ENCODE measurements at places on chromosomes 7 and 10.

- no peak for DNase-seq
These were observed 18.3 kb upstream of the ITGB1 start for GRCh38 chr10:32976338-32976737.

DNA sequence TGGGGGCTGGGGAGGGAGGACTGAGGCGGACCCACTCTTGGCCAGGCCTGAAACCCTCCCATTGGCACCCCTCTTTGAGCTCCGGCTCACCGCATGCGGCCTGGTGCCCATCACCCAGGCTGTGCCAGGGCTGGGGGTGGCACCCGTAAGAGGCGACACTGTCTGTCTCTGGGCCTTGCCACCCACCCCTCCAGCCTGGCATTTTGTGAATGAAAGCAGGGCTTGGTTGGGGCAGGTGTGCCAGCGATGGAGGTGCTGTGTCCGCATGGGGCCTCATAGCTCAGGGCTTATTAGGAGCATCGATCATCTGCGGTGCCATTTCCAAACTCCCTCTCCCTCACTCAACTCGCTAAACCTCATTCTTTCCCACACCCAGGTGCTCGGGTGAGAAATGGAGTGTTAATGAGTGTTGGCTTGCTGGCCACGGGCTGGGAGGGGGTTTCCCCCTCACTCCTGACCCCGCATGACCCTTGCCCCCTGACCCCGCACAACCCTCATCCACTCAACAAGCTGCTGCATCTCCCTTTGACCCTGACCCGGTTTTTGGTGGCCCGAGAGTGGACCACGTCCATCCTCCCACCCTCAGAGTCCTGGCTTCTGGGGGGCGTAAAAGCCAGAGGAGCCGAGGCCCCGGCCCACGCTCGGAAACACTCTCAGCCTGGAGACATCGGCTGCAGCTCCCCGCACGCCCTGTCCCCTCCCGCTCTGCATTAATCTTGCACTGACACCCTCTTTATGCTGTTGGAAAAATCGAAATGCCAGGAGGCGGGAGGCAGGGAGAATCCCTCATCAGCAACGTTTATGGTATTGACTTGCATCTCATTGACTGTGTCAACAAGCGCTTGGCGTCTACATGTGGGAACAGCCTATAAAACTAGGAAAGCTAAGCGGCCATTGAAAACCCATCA, 161.2 kb downstream of the DNAJB6 start:
- DNase-seq, result no peak

GRCh38 chr10:13404305-13404759, 56.2 kb upstream of the SEPHS1 start:
- no peak for DNase-seq

DNA sequence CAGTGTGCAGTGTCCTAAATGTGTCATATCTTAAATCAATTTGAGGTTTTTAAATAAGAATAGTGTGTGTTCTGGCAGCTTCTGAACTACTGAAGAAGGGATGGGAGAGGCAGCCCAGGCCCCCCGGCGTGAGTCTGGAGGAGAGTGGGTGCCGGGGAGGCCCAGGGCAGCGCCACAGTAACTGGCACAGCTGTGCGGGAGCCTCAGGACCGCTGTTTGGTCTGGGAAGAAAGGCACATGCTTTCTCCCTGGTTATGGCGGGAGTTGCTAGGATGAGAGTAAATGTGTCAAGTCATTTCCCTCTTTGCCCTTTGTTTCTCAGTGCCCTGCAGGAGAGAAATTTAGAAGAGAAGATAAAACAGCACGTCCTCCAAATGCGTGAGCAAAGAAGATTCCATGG, 31.9 kb upstream of the PWWP2B start:
- no peak for DNase-seq

DNA sequence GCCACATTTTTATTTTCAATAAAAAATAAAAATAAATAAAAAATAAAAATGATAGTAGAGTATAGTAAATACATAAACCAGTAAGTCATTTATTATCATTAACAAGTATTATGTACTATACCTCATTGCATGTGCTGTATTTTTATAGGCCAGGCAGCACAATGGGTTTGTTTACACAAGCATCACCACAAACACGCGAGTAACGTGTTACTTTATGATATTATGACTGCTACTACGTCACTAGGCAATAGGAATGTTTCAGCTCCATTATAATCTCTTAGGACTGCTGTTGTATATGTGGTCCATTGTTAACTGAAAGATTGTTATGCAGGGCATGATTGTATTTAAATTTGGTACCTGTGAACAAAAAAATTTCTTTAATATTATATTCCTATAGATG, 20.8 kb upstream of the SDHAF3 start:
- no peak for DNase-seq

DNA sequence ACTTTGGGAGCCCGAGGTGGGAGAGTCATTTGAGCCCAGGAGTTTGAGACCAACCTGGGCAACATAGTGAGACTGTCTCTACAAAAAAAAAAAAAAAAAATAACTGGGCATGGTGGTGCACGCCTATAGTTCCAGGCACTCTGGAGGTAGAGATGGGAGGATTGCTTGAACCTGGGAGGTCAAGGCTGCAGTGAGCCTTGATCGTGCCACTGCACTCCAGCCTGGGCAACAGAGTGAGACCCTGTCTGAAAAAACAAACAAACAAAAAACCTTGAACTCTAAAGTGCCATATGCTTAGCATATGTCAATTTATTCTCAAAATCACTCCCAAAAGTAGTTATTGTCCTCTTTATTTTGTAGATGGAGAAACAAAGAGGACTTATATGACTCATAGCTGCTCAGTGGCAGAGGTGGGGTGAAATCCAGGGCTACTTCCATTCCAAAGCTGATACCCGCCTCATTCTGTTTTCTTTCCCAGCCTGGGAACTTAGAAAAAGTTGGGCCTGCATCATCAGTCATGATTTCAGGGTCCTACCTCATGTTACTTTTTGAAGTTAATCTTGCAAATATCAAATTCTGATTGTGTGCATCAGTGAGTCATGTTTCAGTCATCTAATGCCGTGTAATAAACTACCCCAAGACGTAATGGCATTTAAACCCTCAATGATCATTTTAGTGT, 13.3 kb downstream of the DHTKD1 start:
- DNase-seq, result no peak

DNA sequence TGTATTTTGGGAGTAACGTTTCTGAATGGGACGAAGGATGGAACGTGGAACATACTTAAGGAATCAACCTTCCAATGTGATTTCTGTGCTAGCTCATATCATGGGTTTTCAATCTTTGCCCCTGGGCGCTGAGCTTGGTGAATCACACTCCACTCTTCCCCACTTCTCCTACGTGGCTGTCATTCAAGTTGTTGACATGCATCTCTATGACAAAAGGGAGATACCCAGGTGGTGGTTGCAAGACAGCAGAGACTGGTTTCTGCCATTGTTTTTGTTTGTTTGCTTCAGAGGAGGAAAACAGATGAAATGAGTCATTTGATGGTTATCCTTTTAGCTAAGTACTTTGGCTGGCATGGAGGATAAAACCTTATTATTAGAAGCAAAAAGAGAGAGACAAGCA, 573.9 kb downstream of the GATA3 start:
- DNase-seq, result no peak

GRCh38 chr10:19704544-19704943, 111.7 kb upstream of the PLXDC2 start:
- DNase-seq, result no peak

GRCh38 chr7:117113871-117114270, 160.6 kb downstream of the ST7 start:
- DNase-seq, result no peak

DNA sequence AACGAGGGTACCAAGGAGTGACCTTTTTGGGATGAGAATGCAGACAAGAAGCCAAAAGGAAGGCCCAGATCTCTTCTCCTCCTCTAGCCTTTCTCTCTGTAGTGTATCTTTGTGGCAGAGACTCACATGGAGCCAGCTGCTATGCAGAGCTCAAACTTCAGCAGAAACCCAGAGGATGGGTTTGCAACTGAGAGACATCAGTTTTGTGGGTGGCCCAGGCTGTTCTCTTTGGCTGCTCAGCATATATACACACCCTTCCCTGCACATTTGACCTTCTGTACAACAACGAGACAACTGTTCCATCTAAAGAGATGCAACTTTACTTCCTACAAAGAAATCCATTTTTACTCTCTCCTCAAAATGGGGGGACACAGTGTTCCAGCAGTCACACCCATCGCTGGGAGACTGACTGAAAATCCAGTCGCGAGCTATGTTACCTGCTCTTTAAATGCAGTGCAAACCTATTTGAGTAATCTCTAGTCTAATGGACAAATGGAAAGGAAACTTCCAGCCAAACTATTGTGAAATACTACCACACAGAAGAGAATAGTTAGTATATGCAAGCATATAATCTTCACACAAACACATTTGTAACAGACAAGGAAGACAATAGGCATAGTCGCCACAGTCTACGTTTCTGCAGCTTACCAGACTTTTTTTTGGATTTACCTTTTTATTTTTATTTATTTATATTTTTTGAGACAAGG, 51.2 kb downstream of the GTF2I start:
- no peak for DNase-seq

- DNase-seq, result no peak
These were observed 875.4 kb downstream of the LRMDA start for GRCh38 chr10:76306856-76307255.

- DNase-seq, result peak; percentile 65
These were observed 21.7 kb upstream of the MALSU1 start for GRCh38 chr7:23277359-23277989.

- DNase-seq, result no peak
These were observed 190.3 kb downstream of the DNAJB6 start for GRCh38 chr7:157526913-157527634.

- DNase-seq, result no peak
These were observed 5.5 kb downstream of the PRPF18 start for GRCh38 chr10:13592306-13592705.

- DNase-seq, result no peak
These were observed 6.7 kb upstream of the OTUD1 start for GRCh38 chr10:23432166-23432565.

- peak; percentile 72 for DNase-seq
These were observed at the start of gene MAGI2 for GRCh38 chr7:79453558-79454360. Gene MAGI2 (minus strand): TSS chr7:79453667. CDS start chr7:79453320, 347 bp downstream.

GRCh38 chr7:96993094-96993865, 12.1 kb upstream of the DLX6 start:
- DNase-seq, result no peak

- no peak for DNase-seq
These were observed at the start of gene WNT2 for GRCh38 chr7:117322741-117323304. Gene WNT2 (minus strand): TSS chr7:117323058. CDS start chr7:117322989, 69 bp downstream.

GRCh38 chr10:45466784-45467183, 92.8 kb downstream of the ALOX5 start:
- DNase-seq, result no peak
